ENCODE measurements at places on chromosomes 2 and 18.

GRCh38 chr2:194674043-194674442 lies 983.0 kb upstream of the SLC39A10 start:
- DNase-seq = no peak

- DNase-seq = no peak
Measured at GRCh38 chr2:60947056-60947455, 65.7 kb downstream of the REL start.

DNA sequence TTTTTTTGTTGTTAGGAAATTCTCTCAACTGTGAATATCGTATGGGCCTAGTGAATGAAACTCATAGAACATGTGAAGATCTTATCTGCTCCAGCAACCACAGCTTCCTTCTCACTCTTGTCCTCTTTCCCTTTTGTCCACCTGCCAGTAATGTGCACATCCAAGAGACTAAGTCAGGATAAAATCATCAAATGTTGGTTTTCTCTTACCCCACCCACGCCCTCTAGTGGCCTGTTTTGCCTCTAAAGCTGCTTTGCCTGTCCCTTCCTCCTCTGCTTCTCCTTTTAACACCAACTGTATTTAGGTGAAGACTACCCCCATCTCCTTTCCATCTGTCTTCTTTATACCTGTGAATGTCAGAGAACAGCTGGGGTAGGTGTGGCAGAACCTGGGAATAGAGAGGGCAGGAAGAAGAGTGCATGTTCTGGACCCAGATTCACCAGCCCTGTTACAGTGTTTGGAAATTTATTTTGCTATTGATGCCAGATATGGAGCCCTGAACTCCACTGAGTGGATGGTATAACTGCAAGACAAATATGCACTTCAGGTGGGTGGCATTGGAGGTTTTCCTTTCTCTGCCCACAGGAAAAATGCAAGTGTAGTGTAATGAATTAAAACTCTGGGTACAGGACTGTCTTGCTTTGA lies 8.4 kb upstream of the MGAT5 start:
- no peak for DNase-seq

DNA sequence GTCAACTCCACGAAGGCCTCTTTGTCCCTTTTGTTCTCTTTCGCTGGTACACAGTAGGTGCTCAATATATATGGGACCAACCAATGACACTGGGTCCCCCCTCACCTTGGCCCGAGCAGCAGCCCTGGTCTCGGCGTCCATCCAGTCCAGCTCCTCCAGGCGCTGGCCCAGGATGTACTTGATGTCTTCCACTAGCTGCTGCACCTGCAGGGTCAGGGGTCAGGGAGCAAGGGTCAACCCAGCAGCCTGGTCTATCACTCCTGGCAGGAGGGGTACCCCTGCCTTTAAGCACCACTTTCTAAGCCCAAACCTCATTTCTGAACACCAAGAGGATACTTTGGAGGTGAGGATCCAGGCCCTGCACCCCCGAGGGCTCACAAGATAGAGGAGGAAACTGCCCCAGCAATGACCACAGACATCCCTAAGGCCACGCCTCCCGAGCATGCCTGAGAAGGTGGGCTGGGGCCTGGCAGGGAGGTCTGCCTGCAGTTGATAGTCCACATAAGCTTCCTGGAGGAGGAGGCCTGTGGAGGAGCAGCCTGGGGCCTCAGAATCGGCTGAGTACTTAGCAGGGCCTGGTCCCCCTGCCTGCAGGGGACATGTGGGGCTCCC lies 4.2 kb downstream of the ECEL1 start:
- no peak for DNase-seq

DNA sequence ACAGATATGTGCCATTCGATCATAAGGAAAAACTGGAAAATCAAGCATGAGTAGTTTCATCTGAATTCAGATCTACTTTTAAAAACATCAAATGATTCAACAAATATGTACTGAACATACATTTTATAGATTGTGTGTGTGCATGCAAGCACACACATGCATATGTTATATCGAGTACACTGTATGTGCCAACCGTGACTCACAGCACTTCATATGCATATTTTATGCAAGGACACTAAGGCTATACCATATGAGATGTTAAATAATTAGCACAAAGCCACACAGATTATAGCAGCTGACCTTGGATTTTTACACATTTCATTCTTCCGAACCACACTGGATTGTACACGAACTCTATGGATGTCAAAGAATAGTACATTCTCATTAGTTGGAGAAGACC lies 161.2 kb downstream of the DNAH7 start:
- DNase-seq = no peak

GRCh38 chr2:1863861-1864260 lies 119.5 kb upstream of the PXDN start:
- DNase-seq = no peak

GRCh38 chr18:32122039-32122438 lies 30.4 kb downstream of the RNF138 start:
- DNase-seq = no peak

DNA sequence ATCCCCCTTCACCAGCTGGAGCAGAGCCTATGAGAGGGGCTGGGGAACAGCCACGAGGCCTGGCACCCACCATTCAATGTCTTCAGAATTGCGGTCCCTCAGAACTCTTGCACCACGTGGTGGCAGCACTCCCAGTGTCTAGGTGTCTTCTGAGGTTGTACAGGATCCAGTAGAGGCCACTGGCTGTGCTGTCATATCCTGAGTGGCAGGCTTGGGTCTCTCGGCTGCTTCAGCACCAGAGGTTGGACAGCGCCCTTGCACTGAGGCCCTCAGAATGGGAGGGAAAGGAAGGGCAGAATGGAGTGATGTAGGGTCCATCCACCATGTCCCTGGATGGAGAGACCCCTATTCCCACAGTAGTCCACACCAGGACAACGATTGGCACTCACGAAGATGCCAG lies 112.0 kb upstream of the TEKT4 start:
- no peak for DNase-seq

DNA sequence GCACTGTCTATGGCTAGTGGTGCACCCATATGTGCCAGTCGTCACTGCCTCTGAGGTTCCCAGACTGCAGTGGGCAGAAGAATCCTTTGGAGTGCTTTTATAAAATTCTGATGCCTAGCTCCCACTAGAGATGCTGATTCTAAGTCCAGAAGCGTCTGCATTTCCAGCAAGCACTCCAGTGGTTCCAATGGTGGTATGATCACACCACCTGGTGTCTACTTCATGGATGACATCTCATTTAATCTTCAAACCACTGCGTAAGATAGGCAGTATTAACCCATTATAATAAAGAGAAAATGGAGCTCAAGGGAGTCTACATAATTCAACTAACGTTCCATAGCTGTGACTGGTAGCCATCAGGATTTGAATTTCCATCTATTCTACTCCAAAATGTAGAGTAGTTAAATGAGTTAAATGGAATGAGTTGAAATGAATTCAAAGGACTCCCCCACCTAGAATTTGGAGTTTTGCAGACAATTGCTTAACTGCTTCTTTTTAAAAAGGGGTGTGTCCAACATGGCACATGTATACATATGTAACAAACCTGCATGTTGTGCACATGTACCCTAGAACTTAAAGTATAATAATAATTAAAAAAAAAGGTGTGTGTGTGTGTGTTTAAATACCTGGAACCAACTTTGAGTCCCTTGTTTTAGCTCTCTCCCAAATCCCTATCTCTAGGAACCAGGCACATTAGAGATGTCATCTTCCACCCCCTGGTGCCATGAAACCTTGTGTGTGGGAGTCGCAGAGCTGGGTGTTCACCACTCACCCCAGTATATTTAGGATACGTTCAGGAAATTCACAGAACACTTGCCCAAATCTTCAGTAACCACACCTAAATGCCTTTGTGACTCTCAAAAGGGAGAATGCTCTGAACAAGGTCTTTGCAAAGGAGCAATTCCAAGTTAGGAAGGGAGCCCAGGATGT lies 14.1 kb downstream of the LAMA3 start:
- no peak for DNase-seq

DNA sequence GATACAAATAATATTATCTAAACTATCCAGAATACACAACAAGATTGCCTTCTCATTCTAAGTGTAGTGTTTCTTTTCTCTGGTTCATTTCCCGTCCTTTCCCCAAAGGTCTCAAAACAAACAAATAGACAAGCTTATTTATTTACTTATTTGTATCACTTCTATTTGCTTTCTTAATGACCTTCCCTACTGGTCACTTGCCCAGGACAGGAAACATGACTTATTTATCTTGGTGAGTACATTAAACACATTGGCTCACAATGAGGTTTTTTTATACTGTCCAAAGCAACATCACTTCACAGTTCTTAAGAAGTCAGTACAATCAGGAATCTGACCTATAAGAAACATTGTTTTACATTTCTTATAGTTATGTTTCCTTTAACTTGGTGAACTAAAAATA lies 123.3 kb upstream of the KYNU start:
- DNase-seq = no peak

DNA sequence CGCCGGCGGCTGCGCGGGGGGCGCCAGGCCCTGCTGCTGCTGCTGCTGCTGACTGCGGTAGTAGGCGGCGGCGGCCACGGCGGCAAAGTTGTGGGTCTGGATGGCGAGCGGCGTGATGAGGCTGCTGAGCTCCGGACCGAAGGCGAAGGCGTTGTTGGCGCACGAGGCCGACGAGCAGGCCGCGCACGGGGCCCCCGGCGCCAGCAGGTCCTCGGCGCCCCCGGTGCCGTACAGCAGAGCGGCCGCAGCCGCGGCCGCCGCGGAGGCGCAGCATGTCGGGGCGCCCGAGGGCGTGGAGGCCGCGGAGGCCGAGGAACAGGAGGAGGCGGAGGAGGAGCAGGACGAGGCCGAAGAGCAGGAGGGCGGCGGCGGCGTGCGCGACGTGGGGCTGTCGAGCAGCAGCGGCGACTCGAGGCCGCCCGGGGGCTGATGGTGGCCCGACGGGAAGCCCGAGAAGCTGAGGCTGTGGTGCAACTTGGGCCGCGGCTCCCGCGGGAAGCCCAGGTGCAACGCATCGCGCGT lies 1.8 kb downstream of the ZFP36L2 start:
- no peak for DNase-seq
